ENCODE measurements at places on chromosomes 13 and 19.

DNA sequence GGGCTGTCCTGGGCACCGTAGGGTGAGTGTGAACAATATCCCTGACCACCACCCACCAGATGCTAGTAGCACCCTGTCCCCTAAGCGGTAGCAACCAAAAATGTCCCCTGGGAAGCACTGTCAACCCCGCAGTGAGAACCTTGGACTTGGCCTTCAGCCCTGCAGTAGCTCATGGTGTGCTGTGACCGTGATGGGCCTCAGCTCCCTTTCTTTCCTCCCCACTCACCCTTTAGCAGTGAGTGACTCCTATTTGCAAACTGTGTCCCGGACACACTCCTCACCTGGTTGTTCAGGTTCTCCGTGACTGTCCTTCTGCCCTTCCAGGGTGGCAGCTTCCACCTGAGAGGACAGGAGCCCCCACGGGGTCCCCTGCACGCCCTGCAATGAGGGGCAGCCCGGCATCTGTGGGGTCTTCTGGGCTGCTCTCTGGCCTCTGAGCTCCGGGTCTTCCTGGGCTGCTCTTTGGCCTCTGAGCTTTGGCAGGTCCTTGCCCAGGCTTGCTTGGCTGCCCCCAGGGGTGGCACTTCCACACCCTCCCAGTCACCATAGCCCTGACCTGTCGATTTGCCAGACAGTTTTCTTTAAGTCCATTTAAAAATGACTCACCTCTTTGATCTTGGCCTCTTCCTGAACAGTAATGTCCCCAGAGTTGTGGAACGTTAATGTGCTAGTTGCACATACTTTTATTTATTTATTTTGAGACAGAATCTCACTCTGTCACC lies 3.8 kb downstream of the KDM4B start:
- no peak for DNase-seq

DNA sequence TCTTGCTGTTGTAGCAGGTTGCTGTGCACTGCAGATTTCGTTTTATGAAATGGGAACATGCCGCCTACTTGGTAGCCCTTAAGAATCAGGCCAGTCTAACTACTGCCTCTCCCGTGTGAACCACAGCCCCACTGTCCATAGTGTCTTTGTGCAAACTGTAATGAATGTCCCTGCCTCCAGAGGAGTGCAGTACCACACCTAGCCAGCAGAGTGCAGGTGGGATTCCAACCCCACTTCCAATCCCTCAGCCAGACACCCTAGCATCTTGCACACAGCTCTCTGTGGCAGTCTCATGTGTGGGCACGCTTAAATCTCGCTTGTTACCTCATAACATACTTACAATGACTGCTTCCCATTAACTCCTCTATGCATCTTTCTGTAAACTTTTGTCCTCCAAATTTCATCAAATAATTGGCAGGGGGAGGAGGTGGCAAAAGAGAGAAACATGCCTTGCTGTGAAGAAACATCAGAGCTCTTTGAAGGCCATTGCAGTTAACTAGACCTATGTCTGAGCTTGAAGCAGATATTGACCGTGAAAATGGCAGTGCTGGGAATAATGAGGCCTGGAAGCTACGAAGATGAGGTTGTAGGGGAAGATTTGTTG lies 47.2 kb downstream of the ZAR1L start:
- peak; percentile 8 for DNase-seq

DNA sequence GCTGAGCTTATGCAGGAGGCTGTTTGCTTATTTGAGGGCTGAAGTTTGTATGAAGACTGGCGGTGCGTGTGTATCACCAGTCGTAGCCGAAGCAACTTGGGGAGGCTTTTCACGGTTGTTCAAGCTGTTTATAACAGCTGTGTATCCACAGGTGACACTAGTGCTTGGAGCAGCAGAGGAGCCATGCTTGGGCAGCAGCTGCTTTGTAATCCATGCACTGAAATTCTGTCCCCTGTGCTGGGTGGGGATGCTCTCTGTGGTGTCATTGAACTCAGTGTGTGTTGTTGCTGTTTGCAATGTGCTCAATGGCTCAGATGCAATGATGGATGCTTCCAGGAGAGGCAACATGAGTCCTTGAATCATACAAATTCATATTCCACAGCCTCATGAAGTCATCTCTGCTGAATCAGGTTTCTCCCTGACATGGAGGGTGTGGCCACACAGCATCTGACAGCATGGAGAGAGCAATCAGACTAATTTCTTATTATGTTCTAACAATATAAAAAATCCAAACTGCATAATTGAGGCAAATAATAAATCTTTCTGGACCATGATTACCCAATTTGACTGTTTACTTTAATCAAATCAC lies 18.8 kb upstream of the GTF3A start:
- no peak for DNase-seq

DNA sequence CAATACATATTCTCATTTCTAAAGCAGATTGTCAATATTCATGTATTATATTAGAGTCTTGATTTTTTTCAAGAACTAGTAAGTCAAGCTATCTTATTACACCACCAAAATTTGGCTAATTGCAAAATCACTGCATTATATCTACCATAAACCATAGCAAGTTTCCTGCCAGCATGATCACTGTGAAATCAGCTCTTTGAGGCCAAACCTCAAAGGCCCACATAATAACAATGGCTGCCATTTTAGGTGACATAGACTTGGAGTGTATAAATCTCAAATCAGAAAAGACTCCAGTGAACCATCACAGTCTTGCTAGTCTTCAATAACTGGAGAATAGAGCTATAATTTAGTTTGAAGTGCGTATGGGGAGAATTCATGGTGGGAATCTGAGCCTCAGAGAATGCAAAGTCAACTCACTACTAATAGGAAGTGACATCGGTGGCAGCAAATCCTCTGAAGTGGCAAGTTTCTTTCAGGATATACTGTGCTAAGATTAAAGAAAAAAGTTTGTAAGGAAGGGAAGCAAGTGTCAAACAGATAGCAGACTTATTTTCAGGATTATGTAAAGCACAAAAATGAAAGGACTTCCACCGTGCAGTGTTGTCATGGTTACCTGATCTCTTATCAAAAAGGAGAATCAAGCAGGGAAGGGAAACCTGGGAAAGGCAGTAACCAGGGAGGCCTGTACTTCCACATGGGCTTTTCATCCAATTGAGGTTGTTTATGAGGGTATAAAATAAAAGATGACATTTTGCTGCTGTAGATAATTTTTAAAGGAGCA lies 117.4 kb upstream of the FNDC3A start:
- DNase-seq: no peak

DNA sequence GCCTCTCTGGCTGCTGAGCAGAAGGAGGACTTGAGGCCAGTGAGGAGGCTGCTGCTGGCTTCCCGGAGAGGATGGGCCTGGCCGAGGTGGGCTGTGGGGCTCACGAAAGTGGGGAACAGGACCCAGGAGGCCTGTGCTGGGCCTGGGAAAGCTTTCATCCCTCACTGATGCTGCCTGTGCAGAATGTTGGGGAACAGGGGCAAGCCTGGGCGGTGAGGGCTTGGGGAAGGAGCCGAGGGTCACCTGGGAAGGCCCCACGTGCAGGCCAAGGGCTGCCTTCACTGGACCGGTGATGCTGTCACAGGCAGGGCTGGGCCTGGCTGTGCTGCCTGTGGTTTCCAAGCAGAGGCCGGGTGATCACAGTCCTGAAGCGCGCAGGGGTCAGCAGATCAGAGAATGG lies 9.4 kb downstream of the AP1M1 start:
- no peak for DNase-seq

DNA sequence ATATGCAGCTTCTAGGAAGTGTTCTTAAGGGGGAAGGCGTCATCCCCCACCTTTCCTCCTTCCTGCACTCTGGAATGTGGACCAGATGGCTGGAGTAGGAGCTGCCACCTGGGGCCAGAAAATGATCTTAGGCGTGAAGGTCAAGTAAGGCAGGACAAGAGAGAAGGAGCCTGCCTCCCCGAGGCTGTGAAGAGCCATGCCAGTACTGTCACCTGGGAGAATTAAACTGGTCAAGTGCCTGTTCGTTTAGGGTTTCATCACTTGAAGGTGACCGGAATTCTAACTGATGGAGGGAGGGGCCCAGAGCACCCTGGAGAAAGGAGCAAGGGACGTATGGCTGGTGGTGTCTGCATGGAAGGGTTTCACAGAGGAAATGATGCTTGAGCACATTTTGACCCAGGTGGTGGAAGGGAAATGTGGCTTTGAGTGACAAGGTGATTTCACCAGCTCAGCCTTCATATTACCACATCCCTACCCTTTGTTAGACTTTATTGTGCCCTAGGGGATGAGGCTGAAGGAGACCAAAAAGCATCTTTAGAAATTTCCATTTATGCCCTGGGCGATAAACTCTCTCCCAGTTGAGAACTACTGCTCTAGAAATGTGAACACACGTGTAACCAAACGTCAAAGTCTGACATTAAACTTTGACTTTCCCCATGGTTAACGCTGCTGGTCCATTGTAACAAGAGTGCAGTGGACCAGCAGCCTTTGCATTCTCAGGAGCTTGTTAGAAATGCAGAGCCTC lies 37.5 kb downstream of the PPP2R1A start:
- no peak for DNase-seq

DNA sequence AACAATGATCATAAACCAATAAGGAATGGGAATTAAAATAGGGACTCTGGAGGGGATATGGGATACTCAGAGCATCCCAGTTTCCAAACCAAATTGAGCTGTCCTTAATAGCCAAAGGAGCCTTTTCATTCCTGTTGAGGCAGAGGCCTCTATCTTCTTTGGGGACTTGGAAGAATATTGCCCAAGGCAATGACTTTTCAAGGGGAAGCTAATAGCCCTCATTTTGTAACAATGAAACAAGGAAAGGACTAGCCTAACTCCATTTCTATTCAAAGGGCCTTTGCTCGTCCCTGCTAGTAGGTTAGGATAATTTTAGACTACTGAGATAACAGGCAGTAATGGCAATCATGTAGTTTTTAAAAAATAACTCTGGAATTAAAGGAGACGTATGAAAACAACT lies 789.8 kb upstream of the SLITRK5 start:
- DNase-seq: no peak

DNA sequence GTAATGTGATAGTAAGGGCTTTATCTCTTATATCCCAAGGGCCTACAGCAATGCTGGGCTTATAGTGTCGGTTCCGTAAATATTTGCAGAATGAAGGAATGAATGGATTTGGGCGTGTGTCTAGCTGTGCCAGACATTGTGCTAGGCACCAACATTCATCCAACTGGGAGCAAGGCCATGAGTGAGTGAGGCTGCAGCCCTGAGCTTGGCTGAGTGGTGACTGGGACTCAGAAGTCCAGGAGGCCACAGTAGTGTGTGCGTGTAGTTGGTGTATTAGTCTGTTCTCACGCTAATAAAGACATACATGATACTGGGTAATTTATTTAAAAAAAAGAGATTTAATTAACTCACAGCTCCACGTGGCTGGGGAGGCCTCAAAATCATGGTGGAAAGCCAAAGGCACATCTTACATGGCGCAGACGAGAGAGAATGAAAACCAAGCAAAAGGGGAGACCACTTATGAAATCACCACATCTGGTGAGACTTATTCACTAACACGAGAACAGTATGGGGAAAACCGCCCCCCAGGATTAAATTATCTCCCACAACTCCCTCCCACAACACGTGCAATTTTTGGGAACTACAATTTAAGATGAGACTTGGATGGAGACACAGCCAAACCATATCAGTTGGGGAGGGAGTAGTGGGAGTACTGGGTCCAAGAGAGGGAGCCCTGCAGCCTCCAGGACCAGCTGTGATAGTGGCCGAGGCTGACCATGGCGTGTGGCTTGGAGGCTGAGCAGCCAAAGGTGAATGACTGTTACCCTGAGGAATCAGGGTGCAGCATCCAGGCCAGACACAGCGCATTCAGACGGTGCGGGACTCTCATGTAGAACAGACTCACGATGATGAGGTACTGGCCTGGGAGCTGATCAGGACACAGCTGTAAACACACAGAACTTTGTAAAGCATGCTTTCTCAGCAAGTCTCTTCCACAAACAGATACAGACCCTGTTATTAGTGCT lies 104.6 kb downstream of the TEX26 start:
- no peak for DNase-seq

DNA sequence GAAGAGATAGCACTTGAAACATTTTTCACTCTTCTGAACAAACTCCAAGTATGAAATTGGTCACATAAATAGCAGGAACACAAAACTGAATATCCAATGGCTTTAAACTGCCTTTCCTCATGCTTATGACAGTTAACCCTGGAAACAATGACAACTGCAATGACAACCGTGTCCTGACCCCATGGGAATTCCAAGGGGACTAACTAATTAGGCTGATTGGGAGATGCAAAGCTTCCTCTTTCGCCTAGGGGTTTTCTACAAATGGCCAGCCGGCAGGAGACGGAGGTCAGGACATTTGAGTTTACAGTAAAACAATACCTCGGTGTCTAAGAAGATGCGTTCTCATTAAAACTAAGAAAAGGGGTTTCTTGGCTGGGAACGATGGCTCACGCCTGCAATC lies 53.0 kb upstream of the URAD start:
- DNase-seq: no peak

- DNase-seq: no peak
Observed at GRCh38 chr13:104875038-104875754, 1660.3 kb downstream of the EFNB2 start.

DNA sequence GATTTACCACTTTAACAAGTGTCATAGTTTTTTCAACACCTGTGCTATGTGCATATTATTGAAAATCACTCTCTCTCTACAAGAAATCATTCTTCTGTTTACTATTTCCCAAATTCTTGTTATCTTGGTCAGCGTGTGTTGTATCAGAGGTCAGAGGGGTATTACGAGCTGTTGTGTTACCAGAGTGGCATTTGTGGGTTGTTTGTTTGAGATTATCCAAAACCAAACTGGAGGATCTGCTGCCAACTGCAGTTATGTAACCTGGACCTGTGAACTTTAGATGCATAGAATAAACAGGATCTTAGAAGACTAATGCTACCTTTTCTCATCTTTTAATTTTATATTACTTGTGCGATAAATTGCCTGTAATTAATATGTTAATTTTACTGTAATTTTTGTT lies 1751.4 kb upstream of the SPRY2 start:
- DNase-seq: no peak

GRCh38 chr19:21047716-21048115 lies 27.3 kb downstream of the ZNF430 start:
- no peak for DNase-seq

DNA sequence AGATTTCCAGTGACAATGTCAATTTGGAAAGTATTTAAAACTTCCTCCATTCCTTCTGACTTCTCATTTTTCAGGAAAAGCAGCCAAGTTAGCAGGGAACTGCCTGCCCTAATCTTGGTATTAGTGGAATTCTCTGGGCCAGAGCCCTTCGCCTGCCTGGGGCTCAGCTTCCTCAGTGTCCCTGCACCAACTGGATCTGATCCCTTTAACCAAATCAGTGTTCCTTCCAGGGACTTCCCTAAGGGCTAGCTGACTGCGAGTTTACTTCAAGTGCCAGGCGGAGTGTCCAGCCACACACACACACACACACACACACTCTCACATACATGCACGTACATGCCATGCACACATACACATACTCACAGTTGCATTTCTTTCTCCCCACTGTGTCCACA lies 20.0 kb downstream of the RAB20 start:
- no peak for DNase-seq

DNA sequence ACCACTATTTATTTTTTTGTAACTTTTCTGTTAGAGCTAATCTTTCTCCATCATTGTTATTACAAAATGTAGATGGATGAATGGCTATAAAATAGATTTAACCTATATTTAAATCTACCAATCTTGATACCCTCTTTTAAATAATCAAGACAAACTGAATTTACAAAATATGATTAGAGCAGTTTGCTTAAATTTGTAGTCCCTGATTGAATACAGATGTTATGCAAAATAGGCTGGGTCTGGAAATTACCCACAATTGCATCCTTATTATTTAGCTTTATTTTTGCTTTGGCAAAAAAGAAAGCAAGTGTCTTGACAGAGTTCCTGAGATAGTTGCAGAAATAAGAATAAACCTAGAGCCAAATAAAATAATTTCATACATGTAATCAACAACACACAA lies 352.8 kb downstream of the KLF12 start:
- no peak for DNase-seq
